Naive B cell (primary cell): ENCODE measurements at places on chromosomes 2 and 18. TPM values are rescaled to one million over a fixed set of nuclear protein-coding genes. Genes with fewer than 3 reads are reported as not detected.

- DNase-seq: no peak
Observed at GRCh38 chr2:37600735-37601134, 70.7 kb downstream of the CDC42EP3 start.

GRCh38 chr18:55109818-55110414, 150.7 kb upstream of the CCDC68 start:
- no peak for DNase-seq

DNA sequence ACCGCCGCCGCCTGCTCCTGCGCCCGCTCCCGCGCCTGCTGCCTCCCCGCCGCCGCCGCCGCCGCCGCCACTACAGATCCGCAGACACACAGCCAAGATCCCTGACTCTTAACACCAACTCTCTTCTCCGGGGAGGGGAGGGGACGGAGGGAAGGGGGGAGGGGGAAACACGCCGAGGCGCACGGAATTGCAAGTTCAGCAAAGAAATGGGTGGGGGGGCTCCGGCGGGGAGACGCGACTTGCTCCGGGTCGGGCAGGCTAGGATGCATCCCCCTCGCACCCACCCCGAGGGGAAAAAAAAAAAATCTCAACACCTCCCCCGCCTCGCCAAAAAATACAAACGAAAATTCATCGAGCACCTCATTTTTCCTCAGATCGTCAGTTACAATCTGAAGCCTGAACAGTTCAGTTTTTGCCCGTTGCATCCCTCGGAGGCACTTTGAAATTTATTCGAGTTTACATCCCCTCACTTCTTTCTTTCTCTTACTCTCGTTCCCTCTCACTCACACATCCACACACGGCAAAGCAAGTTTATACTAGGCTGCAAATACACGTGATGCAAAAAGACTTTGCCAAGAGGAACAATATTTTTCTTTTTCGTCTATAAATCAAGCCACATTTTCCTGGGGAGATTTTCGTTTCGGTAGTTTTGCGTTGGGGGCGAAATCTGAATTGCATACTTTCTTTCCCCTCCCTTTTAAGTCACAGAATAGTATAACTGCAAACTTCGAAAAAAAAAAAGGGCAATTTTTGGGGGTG, at the start of gene TCF4:
TSS of gene TCF4 (minus strand) at position 82 of the 759 bp plus-strand sequence. CDS start 1,076 bp downstream, outside the sequence.
- peak; percentile 61 for DNase-seq

Gene OSBPL6
- polyA plus RNA-seq: not detected

Gene FAM168B
- 12.4 TPM for polyA plus RNA-seq

Gene OSR1
- not detected for polyA plus RNA-seq

Gene SIX2
- polyA plus RNA-seq: not detected

Gene DSG4
- polyA plus RNA-seq: not detected
